ENCODE measurements at places on chromosomes 3 and 15.
A peak's percentile ranks its signal among the peaks of the same experiment; 100 is the strongest.

DNA sequence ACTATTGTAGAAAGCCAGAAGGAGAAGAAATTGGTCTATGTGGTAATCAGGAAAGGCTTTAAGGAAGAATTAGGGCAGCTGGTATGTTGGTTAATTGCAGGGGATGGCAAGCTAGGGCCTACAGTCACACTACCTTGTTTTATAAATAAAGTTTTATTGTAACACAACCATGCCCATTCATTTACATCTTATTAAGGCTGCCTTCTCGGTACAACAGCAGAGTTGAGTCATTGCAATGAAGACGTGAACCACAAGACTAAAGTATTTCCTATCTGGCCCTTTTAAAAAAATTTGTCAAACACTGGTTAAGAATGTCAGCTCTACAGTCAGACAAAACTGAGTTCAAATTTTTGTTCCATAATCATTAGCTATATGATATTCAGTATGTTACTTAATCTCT is 8.3 kb downstream of the SERPINI1 start:
- DNase-seq, result no peak

DNA sequence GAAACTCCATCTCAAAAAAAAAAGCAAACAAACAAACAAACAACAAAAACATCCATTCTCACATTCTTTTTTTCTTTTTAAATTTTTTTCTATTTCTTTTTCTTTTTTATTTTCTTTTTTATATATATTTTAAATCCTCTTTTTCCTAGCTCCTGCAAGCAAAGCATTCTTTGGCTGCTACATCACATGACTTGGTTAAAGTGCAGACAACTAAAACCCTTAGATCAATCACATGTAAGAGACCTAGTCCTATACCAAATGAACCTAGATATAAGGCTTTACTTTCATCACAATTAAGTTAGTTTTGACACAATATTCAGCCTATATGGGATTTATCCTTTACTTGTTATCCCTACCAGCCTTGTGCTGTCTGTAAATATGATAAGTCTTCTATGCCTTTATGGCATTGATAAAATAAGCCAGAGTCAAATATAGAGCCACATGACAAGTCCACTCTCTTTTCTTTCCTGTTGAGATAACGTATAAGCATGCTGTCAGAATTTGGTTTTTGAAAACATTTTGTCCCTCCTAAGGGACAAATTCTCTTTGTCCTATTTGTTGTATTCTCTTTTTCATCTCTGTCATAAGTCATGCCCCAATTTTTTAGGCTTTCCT is 11.3 kb downstream of the UBR1 start:
- DNase-seq, result no peak

DNA sequence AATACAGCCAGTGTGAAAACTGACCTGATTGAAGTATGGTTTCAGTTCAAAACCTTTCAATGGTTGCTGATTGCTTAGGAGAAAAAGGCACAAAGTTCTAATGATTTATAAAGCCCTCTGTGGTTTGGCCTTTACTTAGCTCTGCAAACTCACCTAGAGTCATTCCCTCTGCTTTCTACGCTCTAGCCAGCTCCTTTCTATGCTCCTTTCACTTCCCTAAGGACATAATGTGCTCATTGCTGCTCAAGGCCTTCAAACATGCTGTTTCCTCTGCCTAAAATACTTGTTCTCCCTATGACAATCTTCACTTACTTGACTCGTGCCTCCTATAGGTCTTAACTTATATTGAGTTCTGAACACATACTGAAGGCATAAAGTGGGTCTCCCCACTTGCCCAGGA is 19.0 kb downstream of the RPL39L start:
- DNase-seq, result no peak

- DNase-seq, result no peak
Measured at GRCh38 chr3:188240189-188240981, 86.4 kb downstream of the LPP start.

DNA sequence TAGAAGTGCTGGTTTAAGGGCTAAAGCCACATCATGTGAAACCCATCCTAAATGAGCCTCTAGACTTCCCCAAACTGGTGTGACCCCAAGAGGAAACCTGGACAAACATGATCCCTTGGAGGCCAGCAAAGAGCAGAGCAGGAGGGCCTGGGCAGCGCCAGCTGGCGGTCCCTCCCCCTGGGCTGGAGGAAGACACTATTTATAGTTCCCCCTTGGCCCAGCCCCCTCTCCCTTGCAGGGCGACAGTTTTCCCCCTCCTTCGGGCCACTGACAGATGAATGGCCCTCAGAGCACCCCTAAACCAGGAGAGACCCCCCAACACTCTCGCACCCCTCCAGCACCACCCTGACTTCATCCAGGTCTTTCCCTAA is 2.9 kb downstream of the UCN2 start:
- DNase-seq, result no peak

DNA sequence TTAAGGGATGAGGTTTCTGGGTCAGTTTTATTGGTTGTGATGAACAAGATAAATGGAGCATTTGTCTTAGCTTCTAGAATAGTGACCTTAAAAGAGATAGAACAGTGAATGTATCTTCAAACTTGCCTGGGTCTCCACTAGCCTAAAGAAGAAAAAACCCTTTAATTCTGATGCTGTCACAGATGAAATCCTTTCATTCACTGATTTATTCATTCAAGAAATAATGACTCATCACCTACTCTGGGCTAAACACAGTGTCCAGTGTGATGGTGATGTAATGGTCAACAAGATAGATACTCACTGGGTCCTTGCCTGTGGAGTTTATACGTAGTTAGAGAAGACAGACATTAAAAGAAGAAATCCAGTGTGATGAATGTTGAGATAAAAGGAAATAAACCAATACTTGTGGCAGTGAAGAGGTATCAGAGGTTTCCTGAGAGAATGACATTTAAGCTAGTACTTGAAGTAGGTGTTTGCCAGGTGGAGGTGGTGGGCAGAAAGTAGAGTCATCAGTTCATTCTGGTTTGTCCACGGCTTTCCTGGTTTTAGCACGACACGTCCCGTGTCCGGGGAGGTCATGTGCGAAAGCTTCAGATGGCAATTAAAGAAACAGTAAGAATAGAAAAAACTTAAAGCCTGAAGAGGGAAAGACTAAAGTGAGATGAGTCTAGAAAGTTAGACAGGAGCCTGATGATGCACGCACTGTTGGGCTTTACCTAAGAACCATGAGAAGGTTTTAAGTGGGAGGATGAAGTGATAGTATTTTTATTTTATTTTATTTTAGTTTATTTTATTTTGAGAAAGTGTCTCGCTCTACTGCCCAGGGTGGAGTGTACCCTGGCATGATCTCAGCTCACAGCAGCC is 18.5 kb downstream of the PAK2 start:
- peak; percentile 36 for DNase-seq

DNA sequence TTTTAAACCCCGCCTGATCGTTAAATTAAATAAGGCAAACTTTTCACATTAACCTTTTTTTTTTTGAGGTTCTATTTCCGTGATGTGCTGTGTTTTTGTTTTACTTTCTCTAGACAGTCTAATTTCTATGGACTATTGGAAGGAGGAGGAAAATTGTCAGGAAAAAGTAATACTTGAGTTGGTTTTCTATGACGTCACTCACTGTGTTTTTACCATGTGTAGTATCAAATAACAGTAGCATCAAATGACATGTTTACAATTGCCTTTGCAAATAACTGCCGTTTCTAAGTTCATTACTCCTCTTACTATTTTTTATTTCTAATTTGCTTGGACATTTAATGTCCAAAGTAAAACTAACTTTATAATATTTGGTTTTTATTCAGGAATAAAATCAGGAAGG is 32.3 kb downstream of the MYO1E start:
- no peak for DNase-seq

- DNase-seq, result no peak
Measured at GRCh38 chr3:145906301-145906700, 254.7 kb downstream of the PLOD2 start.

DNA sequence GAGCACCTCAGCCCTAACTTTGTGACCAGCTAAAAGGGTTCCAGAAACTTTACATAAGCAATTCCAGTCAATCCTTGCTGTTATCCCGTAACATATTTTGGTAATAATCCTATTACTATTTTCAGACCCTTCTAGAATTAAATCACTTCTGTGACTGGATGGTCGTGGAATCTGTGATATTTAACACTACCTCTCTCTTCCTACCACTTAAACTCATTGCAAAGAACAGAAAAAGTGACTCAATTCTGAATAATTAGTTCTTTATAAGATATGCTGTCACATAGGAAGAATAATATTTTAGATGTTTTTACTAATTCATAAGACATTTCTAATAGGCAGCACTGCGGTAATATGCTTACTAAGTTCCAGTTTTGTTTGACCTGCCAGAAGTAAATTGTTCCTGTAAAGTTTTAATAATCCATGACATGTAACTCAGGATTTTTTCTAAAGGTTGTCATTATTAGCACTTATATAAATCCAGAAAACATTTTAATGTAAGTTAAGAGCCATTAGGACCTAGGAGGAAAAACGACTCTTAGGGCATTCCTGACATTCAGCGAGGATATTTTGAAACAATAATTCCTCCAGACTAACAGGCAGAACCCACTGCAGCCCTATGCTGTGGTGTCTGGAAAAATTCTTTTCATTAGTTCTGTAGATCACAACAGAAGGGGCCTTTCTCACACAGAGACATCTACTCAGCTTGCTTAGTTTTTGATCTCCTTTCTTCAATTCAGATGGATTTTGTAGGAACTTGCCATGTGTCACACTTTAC is 113.3 kb upstream of the MBNL1 start:
- DNase-seq, result peak; percentile 75

DNA sequence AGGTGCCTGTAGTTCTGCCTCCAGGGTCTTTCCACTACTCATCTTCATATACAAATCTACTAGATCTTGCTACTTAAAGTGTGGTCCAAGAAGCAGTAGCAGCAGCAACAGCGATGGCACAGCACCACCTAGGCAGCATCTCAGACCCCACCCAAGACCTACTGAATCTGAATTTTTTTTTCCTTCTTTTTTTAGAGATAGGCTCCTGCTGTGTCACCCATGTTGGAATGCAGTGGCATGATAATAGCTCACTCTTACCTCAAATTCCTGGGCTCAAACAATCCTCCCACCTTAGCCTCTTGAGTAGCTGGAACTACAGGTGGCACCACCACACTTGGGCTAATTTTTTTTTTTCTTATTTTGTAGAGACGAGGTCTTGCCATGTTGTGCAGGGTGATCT is 346.7 kb upstream of the TGFBR2 start:
- DNase-seq, result no peak

GRCh38 chr3:16148783-16149182 is 25.7 kb upstream of the GALNT15 start:
- peak; percentile 87 for DNase-seq

GRCh38 chr15:75178171-75178937 is 23.3 kb upstream of the C15orf39 start:
- DNase-seq, result peak; percentile 17

DNA sequence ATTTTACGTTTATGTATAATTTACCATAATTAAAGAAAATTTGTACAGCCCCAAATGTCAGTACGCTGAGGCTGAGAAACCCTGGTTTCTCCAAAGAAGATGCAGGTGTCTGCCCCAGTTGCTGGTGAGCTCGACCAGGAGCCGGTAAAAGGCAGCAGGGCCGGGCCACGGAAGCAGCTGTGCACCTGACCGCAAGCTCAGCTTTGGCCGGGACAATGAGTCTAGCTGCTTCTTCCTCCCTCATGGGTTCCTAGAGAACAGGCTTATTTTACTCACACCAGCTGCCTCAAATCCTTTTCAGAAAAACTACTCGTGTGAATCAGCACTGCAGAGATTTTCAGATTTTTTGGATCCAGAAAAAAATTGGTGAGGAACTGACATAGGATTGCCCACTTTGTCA is 18.0 kb upstream of the ZXDC start:
- no peak for DNase-seq

DNA sequence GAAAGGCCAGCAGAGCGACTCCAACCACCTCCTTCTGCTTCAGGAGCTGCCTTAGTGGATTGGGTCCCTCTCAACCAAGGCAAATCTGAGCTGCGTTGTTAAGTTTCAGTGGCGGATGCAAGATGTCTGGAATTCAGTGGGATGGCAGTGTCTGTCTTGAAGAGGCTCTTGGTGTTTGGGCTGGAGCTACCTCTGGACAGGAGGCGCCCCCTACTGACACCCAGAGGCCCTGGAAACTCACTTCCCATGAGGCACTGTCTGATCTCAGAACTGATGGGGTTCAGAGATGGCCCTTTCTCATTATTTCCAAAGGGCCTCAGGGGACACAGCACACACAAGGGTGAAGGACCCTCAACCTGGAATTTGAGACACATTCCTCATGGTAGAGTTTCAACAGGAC is 6.0 kb upstream of the SLC28A1 start:
- DNase-seq, result peak; percentile 41

DNA sequence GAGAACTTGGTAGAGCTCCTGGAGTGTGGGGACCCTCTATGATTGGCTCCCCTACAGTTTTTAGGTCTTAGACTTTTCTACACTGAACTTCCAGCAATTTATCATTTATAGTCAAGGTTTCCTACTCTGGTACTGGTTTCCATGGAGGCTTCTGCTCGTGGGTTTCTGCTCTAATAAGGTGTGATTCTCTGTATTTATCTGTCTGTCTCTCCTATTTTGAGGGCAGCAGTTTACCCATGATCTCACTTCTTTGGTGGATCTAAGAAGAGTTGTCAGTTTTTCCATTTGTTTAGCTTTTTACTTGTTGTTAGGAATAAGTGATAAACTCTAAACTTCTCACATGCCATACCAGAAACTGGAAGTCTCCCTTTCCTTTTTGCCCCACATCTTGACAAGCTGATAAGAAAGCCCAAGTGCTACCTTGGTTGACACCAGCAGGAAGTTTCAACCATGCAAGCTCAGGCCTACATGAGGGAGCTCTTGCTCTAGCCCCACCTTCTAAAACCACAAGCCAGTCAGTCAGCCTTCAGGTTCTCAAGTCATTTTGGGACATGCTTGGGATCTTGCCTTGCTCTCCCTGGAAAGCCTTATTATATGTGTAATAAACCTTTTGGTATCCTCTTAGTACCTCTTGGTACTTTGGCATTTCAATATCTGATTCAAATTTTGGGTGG is 10.0 kb downstream of the TIMMDC1 start:
- no peak for DNase-seq

- DNase-seq, result no peak
Measured at GRCh38 chr3:125145751-125146475, 66.6 kb downstream of the SLC12A8 start.

GRCh38 chr3:112117841-112118571 is 15.0 kb downstream of the GCSAM start:
- no peak for DNase-seq

- no peak for DNase-seq
Measured at GRCh38 chr3:31172336-31172735, 277.9 kb upstream of the GADL1 start.

GRCh38 chr3:47283193-47283537 is 421 bp downstream of the KLHL18 start:
- no peak for DNase-seq

DNA sequence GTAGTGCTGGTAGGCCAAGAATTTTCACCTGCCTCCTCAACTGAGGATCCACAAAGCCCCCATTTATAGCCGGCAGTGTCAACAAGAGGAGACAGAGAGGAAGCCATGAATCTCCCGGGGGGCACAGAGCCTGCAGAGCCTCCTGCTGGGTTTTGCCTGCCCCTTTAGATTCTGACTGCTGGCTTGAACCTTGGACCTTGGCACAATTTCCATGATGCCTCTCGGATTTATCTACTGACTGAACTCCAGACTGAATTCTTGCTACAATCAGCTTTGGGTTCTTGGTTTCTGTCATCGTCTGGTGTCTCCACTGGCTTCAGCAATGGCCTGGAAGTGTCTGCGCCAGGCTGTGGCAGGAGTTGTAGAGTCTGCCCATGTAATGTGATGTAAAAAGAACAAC is 80.7 kb downstream of the GPR156 start:
- DNase-seq, result no peak
